ENCODE measurements at places on chromosomes 1 and 21.

DNA sequence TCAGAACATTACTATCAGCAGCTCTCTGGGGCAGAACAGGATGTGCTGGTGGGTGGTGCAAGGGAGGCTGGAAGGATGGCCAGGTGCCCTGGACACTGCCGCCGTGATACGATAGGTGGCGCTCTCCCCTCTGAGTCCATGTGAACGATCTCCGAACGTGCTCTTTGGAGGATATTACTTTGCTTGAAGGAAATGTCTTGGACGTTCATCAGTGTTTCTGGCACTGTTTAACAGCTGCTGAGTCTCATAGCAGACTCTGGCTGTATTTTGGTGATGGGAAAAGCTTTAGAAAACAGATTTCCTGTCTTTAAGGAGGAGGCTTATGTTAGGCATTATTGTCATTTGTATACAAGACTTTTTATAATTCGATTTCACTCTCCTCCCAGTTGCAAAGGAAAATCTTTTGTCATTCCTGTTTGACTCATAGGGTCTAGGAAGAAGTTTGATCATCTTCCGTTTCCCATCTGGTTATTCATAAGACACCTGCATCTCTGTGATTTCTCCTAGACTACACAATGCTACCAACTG is 386.2 kb upstream of the ADGRL2 start:
- DNase-seq = peak; percentile 32

- no peak for DNase-seq
Observed at GRCh38 chr1:49408346-49408745, 615.4 kb downstream of the AGBL4 start.

DNA sequence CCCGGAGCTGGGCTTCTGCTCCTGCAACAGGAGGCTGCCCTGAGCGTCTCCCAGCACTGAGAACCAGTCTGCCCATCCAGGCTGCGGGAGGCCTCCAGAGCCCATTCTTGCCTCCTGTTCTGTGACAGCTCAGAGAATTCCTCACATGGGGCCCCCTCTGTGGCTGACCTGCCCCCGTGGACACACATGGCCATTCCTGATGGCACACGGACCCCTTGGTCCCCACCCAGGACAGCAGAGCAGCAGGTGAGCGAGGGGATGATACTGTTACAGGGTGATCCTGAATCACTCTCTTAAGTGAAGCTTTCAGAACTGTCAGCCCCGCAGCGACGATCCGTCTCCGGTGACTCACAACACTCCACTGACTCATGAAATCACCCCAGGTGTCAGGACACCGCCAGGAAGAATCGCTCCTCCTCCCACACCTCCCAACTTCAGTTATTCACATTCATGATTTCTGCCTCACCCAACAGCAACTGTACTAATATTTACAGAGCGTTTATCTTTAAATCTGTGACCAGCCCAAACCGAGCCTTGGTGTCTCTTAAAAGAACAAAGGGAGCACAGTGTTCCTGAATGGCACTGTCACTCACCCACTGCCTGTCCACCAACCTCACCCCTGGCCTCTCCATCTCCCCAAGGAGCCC is 22.5 kb downstream of the CHD5 start:
- DNase-seq = peak; percentile 39

DNA sequence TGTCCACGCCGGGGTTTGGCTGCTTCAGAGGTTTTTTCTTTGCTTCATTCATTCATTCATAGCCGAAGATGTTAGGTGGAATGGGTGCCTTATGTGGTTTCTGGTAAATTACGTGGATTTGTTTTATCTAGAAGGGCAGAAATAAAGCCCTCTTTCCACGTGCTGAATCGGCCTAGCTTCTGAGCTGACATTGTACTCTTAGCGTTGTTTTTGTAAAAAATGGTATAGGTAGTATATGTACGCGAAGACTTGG is 1.5 kb downstream of the GALNT2 start:
- no peak for DNase-seq

- no peak for DNase-seq
Observed at GRCh38 chr1:186750257-186750656, 70.0 kb upstream of the PTGS2 start.

DNA sequence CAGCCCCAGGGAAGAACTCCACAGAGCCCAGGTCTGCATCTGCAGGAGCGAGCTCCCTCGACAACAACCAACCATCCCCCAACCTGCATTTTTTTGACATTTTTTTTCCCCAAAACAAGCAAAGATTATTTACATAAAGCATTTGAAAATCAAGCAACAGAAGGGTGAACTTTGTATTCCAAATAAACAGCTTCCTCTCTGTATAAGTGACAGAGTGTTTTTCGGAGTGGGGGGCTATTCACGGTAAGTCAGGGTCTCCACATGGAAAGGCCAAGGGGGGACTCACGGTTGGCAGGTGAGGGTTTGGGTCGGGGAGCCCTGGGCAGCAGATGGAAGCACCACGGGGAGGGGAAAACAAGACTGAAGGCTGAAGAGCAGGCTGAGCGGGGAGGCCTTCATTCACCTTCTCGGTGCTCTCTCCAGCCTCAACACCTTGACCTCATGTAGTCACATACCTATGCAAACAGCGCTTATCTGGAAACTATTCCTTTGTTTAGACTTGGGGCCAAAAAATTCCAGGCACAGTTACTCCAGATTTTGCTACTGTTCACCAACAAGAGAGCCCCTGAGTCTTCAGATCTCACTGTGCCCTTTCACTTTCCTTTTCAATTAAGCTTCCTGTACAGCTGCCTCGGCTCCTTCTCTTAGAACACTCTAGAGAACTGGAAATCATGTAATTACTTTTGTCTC is 27.6 kb downstream of the C2CD2 start:
- peak; percentile 53 for DNase-seq

- no peak for DNase-seq
Observed at GRCh38 chr1:151839457-151840403, at the start of gene C2CD4D. C2CD4D (minus strand) TSS chr1:151839820; CDS start chr1:151838989, 831 bp downstream.

- peak; percentile 97 for DNase-seq
Observed at GRCh38 chr1:66676613-66677298, 75.5 kb upstream of the DYNLT5 start.

GRCh38 chr1:64733581-64734286 is 11.1 kb upstream of the RAVER2 start:
- DNase-seq = peak; percentile 39

- no peak for DNase-seq
Observed at GRCh38 chr1:89863165-89863830, 42.5 kb downstream of the LRRC8D start.

DNA sequence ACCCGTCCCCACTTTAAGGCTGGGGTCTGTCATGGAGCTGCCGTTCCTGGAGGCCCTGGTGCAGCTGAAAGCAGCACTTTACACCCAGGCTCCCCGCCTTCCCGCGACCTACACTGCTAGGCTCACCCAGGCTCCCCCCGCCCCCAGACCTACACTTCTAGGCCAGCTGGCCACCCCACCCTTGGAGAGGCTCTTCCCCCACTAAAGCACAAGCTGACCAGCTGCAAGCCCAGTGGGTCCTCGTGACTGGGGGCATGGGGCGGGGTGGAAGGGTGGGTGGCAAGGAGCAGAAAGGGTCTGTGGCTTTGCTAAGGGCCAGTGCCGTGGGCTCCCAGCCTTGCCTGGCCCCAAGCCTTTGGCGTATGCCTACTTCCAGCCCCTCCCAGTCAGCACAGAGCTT is 9.7 kb upstream of the ARHGEF16 start:
- DNase-seq = no peak

GRCh38 chr1:230208619-230209261 is 141.7 kb downstream of the GALNT2 start:
- no peak for DNase-seq

DNA sequence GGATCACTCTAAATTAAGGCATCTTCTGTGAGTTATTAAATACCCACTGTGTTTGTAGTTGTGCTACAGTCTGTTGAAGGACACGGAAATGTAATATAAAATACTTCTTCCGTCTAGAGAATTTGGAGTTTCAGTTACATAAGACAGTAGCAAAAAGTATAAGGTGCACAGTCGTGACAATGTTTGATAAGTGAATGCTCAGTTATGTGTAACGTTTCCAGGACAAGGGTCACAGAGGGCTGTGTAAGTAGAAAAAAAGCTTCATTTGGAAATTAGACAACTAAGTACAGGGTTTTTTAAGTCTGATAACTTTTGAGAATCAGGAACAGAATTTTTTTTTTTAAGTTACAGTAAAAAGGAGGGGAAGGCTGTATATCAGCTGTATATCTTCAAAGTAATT is 27.5 kb downstream of the SRSF11 start:
- no peak for DNase-seq

DNA sequence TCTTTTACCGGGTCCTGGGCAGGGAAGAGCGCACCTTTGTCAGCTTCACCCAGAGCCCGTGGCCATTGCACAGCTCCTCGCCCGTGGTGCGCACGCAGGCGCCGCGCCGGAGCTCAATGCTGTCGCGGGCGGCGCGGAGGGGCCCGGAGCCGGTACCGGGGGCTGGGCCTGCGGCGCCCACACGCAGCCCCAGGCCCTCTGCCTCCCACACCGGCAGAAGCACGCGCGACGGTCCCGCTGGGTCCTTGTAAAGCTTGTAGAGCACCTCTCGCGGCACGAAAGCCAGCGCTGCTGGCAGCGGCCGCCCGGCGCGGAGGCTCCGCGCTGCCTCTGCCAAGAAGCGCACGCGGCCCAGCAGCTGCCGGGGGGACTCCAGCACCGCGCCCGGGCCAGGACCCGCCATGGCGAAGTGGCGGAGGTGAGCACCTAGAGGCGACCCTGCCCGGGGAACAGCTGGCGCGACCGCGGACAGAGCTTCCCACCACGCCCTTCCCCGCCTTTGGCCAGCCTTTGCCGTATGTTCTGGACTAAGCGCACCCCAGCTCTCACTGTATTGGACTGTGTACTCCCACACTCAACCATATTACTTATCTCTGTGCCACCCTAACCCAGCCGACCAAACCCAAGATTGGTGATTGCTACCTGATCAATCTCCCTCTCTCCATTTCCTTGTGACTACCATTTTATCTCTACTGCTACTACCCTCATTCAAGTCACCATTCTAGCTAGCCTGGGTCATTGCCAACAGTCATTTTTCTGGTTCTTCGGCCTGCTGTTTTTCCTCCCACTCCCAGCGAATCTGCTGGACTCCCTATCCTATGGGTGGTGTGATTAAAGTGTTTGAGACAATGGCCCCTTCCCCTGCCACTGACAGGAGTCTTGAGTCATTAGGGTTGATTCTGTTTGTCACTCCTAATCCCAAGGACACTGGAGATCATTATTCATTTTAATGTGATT is at the start of gene HECTD3:
HECTD3 (minus strand) TSS at position 470 of the 957 bp plus-strand sequence; CDS start at position 403, 67 bp downstream.
- peak; percentile 80 for DNase-seq

DNA sequence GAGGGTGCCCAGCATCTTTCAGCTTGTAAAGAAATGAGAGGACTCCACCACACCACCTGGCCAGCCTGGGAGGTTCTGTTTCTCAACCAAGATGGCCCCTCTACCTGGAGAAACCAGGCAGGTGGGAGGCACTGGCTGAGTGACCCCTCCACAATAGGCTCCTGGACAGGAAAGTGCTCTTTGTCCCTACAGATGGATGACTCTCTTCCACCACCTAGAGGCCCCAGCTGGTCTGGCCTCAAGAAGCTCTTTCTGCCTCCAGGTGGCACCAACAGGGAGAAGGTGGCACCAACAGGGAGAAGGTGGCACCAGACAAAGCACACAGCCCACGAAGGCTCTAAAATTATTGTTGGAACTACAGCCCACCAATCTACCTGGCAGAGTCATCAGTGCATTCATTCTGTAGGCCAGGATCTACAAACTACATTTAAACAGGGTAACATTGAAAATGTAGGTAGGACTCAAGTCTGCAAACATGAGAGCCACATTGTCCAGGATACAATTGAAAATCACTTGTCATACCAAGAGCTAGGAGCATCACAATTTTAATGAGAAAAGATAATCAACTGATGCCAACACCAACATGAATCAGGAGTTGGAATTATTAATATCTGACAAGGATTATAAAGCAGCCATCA is 14.4 kb downstream of the TMPRSS3 start:
- DNase-seq = peak; percentile 12

DNA sequence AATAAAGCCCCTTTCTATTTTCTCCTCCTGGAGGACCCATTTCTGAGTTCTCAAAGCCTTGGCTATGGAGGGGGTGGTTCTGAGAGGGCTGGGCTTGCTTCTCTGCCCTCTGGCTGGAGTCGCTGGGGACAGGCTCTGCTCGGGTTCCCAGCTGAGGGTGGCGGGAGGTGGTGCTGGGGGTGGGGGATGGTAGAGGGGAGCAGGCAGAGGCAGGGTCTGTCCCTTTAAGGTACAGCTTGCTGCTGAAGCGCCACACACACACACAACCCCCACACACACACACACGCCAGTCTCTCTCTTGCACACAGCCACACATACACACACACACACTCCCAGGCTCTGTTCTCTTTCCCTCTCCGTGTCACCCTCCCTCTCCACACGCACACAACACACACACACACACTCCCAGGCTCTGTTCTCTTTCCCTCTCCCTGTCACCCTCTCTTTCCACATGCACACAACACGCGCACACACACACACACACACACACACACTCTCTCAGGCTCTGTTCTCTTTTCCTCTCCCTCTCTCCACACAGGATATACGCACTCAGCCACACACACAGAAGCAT is 69.8 kb upstream of the SSBP3 start:
- DNase-seq = no peak

DNA sequence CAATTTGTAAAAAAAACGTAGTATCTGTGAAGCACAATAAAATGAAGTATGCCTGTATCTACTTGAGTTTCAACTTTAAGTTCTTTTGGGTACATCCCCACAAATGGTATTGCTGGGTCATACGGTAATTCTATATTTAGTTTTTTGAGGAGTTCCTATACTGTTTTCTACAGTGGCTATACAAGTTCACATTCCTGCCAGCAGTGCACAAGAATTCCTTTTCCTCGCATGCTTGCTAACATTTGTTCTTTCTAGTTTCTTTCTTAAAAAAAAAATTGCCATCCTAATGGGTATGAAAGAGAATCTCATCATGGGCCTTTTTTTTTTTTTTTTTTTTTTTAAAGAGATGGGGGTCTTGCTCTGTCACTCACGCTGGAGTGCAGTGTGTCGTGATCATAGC is 41.9 kb downstream of the UCK2 start:
- DNase-seq = peak; percentile 29

GRCh38 chr1:11487196-11487751 is 8.3 kb downstream of the DISP3 start:
- DNase-seq = no peak

DNA sequence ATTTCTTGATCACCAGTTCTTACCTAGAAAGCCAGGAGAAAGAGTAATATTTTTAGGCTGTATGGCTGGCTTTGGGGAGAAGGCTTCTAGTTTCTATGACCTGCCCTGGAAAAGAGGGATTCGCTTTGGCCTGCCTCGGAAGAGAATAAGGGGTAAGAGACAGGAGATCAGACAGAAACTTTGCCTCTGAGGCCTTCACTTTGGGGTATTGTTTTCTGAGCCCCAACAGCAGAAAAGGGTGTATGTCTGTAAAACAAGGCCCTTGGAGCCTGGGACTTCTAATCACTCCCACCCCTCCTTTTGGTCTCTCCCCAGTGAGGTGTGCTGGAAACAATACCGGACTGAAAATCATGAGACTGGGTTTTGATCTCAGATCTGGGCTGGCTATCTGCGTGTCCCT is 5.1 kb downstream of the SLC45A3 start:
- no peak for DNase-seq

DNA sequence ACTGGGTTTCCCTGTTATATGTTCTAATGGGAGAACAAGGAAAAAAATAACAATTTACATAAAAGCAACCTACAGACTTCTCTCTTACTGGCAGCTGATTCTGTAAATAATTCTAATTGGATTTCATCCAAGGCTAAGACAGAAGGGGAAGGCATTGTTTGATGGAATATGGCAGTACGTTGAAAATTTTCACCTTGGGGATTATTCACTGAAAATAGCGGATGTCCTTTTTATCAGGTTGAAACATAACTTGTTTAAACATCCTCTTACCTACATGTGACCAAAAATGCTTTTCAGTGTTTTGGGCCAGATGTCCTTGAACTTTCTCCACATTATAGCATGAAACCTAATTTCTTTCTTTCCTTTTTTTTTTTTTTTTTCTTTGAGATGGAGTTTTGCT is 24.9 kb downstream of the TSNAX start:
- no peak for DNase-seq

Data from EH (cell line).